ENCODE measurements at places on chromosomes 13 and 19. TPM values are rescaled to one million over a fixed set of nuclear protein-coding genes. Genes with fewer than 3 reads are reported as not detected.

ZNF540 gene
- 1.3 TPM for total RNA-seq

ZNF528 gene
- total RNA-seq: 8.7 TPM

- DNase-seq: no peak
These were observed 145.7 kb downstream of the ABCC4 start for GRCh38 chr13:95155504-95155903.

GRCh38 chr19:52227196-52227940 is 37.5 kb downstream of the PPP2R1A start:
- no peak for DNase-seq

Data from myocyte (in vitro differentiated cells).